ENCODE measurements at places on chromosomes 1 and 21.

DNA sequence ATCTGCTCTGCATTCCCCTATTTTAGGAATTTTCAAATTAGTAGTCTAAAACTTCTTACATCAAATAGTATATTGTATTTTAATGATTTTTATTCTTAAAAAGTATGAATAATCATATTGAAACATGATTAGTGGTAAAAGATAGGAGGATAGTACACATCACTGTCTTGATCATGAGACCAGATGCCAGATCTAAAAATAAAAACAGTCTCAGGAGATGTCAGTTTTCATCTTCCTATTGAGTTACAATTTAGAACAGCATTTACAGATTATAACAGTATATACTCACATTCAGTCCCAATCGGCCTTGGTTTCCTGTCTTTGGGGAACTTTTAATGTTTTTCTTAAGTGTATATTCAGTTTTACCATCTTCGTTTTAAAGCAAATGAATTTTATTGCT lies 95.9 kb downstream of the USP25 start:
- no peak for DNase-seq

- DNase-seq, result no peak
These were observed 36.3 kb upstream of the CLIC4 start for GRCh38 chr1:24708938-24709337.

DNA sequence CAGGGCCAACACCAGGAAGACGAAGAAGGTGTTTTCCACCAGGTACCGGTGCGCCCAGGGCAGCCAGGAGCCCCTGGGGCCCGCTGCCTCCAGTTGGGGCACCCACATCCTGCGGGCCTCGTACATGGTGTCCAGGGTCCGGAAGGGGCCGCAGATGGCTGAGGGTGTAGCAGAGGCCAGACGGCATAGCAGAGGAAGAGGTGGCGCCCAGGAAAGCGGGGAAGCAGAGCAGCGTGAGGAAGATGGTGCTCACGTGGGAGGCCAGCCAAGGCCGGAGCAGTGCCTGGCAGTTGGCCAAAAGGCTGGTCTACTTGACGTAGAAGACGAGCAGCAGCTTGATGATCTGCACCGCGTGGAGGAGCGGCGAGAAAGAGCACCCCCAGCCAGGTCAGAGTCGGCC lies 40.4 kb downstream of the ZNF691 start:
- DNase-seq, result no peak

DNA sequence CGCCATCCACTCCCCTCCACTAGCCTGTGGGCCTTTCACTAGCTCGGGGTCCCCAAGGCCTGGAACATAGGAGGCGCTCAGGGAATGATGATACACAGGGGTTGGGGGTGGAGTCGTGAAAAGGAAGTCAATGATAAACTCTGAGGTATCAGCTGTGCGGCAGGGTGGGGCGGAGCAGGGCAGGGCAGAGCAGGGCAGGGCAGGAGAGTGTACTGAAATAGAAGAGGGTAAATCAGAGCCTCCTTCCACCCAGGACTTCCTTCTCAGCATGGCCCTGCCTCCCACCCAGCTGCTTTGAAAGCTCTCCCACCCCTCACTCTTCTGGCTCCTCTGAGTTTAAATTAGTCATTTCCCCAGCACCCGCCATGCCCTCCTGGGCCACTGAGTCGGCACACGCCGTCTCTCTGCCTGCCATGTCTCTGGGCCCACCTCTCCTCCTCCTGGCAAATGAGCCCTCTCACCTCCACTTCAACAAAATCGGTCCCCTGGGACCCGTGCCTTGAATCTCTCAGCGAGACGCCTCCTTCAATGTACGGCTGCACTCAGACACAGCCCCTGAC lies 16.9 kb downstream of the CAPZB start:
- DNase-seq, result no peak

GRCh38 chr21:45401054-45401518 lies 3.9 kb upstream of the COL18A1 start:
- no peak for DNase-seq

DNA sequence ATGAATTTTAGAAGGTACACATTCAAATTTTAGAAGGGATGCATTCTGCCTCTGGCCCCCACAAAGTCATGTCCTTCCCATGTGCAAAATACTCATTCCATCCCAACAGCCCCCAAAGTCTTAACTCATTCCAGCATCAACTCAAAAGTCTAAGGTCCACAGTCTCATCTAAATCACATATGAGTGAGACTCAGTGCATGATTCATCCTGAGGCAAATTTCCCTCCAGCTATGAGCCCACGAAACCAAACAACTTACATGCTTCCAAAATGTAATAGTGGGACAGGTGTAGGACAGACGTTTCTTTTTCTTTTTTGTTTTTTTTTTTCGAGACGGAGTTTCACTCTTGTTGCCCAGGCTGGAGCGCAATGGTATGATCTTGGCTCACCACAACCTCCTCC lies 12.5 kb upstream of the WNT2B start:
- DNase-seq, result no peak

DNA sequence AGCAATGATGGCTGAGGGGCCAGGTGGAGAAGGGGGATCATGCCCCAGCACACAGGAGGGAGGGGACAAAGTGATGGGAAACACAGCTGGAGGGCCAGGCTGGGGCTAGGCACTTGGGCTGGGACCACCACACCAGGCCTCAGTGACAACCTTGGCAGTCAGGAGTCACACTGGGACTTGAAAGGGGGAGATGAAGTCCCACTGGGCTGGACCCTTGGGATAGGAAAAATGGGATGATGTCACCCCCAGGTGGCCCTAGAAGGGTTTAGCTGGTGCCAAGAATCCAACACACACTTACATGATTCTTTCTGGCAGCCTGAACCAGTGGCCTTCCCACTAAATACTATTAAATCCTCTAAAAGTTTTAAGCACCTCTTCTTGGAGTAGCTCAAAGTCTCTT lies 17.1 kb downstream of the ZBTB17 start:
- DNase-seq, result no peak

- DNase-seq, result peak; percentile 80
These were observed 4.2 kb downstream of the SPOCD1 start for GRCh38 chr1:31811605-31812004.

- DNase-seq, result no peak
These were observed 23.4 kb downstream of the GNG12 start for GRCh38 chr1:67809887-67810286.

GRCh38 chr1:32946413-32946812 lies 18.2 kb downstream of the RNF19B start:
- DNase-seq, result no peak

GRCh38 chr1:27346991-27347624 lies 5.3 kb downstream of the SYTL1 start:
- peak; percentile 88 for DNase-seq

DNA sequence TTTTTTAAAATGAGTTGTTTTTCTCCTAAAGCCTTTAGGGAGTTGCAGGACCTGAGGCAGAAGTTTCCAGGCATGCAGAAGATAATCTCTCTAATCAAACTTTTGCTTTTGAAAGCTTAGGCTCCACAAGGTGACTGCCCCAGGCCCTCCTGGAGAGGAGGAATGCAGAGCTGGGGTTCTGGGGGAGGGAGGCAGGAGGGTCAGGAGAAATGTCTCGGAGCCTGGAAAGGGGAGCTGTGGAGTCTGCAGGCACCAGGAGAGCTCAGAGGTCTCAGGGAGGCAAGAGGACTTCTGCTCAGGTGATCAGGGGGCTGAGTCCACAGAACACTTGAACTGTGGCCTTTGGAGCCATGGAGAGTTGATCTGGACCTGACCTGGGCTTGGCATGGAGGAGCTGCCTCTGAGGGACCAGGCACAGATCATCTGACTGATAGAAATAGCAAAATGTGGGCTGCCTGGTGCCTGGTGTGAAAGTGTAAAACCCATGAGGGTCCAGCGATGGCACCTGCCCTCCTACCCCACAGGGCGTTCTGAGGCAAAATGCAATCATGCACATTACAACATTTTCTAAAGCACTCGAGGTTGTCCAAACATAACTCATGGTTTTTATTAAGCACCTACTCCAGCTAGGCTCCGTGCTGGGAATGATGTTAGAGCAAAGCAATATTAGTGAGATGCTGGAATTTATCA lies 10.0 kb upstream of the ABCG1 start:
- DNase-seq, result peak; percentile 64

- DNase-seq, result no peak
These were observed 87.5 kb downstream of the TRIM33 start for GRCh38 chr1:114423455-114423854.

- DNase-seq, result no peak
These were observed 154.2 kb downstream of the RERE start for GRCh38 chr1:8663090-8663802.

- no peak for DNase-seq
These were observed 35.9 kb upstream of the ZNF644 start for GRCh38 chr1:91057784-91058183.

DNA sequence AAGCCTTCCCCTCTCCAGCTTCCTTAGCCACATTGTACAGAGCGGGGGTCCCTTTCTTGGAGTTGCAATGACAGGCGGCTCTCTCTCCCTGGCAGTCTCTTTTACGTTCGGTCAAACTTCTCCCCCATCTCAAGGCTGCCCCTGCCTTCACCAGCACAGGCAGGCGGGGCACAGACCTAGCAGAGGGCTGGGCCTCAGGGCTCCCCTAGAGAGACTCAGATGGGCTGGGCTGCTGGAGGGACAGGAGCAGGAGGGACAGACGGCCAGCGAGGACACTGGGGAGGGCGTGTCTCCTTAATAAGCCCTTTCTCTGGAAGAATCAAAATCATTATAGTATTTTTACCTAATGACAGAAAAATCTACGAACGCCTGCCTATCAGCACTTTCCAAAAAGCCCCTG lies 79.6 kb downstream of the CASZ1 start:
- DNase-seq, result no peak

- DNase-seq, result no peak
These were observed 8.9 kb downstream of the SDCCAG8 start for GRCh38 chr1:243264717-243265116.

DNA sequence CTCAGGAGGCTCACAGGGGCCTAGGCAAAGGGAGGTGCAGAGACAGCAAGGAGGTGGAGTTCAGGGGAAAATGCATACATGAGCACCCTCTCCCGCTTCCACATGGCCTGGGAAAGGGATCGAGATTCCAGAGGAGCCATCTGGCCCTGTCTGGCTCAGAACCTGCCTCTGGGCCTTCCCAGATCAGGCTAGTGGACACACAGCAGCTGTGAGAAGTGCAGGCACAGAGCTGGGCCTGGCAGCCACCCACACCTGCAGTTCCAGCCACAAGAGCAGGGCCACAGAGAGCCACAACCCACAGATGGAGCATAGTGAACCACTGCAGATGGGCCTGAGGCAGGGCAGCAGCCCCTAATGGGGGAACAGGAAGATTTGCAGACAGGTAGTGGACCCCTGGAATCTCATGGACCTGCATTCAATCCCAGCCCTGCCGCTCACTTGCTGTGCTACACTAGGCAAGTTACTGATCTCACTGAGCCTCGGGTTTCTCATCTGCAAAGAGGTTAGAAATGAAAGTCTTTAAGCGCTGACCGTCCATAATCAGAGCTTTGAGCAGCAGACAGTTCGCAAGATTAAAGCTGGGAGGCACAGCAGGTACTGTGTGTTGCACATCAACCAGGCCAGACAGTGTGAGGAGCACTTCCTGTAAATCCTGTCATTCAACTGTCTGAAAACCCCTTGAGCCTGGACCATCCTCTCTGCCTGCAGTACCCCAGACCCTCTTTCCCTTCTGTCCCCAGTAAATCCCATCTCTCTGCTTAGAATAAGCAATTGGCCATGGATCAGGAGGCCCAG lies 58.0 kb downstream of the MATN1 start:
- no peak for DNase-seq

DNA sequence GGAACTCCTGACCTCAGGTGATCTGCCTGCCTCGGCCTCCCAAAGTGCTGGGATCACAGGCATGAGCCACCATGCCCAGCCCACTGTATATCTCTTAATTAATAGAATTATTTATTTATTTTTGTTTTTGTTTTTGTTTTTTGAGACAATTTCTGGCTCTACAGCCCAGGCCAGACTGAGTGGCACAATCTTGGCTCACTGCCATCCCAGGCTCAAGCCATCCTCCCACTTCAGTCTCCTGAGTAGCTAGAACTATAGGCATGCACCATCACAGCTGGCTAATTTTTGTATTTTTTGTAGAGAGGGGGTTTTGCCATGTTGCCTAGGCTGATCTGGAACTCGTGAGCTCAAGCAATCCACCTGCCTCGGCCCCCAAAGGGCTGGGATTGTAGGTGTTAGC lies 15.7 kb upstream of the WDTC1 start:
- DNase-seq, result no peak

- DNase-seq, result peak; percentile 79
These were observed 612.0 kb downstream of the MATN1 start for GRCh38 chr1:30111431-30111830.

DNA sequence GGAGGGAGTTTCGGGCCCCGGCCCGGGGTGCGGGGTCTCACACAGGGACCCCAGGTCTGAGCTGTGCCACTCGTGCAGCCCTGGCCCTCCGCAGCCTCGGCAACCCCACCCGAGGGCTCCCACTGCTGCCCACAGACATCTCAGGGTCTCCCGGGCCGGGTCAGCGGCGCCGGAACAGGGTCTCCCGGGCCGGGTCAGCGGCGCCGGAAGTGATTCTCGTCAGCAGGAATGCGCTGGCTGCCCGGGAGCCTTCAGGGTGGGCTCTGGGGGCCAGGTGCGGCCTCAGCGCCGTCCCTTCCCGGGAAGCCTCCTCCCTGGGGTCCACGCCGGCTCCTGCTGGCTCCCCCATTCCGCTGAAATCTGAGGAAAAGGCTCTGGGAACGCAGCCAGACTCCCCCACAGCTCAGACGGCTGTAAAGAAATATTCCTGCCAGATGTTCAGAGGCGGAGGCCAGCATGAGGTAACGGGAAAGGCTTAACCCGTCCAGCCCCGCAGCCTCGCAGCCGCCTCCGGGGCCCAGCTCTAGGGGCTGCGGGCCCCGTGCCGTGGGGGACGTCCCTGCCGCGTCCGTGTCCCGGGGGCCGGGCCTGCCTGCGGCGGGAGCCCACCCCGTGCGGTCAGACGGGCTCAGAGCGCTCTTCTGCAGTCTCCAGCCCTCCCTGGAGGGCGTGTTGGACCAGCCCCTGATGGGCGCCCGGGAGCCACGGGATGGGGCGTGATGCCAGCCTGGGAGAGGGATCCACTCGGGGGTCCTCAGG lies 8.7 kb upstream of the COL6A1 start:
- peak; percentile 65 for DNase-seq

DNA sequence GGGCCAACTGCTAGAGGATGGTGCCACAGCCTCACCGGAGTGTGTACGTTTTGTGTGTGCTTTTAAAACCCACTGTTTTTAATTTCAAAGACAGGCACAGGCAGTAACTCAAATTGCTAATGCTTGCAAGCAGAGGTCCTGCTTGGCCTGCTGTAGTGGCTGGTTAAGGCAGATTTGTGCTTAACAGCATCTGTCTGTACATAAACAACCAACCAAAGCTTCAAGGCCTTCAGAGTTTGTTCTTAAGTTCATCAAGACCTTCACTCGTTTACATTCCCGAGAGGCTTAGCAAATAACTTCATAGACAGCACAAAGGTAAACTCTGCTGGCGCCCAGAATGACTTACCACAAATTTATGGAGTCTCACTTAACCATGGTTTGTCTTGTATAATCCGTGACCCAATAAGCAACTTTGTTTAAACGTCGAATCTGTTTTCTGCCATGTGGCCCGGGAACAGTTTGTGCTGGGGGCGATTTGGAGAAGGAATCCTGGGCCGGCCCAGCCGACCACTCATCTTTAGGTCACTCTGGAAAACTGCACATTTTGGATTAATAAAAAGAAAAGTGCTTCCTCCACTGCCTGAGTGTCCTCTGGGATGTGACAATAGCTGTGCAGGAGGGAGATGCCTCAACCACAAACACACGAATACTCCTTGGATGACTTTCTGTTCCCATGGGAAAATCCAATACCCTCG lies 58.1 kb downstream of the CAPZB start:
- no peak for DNase-seq

- DNase-seq, result no peak
These were observed 39.0 kb upstream of the ARHGEF16 start for GRCh38 chr1:3415260-3416090.
